HS-27A (cell line): ENCODE measurements at places on chromosomes 6 and 20.
A peak's percentile ranks its signal among the peaks of the same experiment; 100 is the strongest.

DNA sequence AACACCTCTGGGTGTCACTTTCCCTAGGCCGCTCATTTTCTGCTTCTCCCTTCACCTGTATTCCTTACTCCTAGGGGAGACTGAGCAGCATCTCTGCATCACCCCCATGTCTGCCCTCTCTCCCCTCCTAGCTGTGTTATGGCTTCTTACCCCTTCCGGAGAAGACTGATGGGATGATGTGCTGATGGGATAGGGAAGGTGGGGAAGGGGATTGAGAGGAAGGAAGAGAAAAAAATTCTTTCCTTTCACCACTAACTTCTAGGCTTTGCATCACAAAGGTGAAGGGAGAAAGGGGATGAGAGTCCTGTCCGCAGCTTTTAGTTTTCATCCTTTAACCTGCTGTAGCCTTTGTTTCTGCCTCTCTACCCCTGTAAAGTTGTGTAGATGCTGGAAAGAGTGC lies 26.7 kb downstream of the AKAP7 start:
- DNase-seq: no peak

GRCh38 chr6:27547157-27548075 lies 74.5 kb upstream of the ZNF184 start:
- peak; percentile 75 for DNase-seq

DNA sequence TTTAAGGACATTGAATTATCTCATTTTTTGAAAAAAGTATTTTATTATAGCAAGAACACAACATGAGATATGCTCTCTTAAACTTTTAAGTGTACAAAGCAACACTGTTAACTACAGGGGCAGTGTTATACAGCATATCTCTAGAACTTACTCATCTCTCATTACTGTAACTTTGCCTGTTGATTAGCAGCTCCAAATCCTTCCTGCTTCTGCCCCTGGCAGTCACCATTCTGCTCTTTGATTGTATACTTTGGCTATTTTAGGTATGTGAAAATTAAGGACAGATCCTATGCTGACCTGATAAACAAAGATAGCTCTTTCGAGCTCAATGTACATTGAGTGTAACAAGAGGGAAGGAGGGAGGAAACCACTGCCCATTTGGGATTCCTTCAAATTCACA lies 1349.8 kb upstream of the GJE1 start:
- DNase-seq: no peak

- no peak for DNase-seq
These were observed 52.0 kb downstream of the CDC5L start for GRCh38 chr6:44439270-44440045.

GRCh38 chr6:38493931-38494547 lies 145.7 kb downstream of the BTBD9 start:
- peak; percentile 63 for DNase-seq

DNA sequence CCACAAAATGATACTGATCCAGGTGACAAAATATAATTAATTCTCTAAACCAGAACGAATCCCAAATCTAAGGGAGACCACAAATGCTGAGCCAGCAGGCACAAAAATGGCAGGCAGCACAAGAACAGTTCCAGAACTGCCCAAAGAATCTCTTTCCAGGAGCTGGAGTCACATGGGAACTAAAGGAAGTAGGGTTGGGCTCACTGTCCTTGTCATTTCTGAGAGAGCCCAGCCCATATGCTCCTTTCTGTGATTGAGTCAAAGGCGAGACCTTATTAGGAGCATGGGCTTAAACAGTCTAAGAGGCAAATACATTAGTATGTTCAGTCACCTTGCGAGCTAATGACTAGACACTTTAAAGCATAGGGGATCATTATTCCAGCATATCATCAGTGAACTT lies 327.6 kb upstream of the ARID1B start:
- DNase-seq: no peak

DNA sequence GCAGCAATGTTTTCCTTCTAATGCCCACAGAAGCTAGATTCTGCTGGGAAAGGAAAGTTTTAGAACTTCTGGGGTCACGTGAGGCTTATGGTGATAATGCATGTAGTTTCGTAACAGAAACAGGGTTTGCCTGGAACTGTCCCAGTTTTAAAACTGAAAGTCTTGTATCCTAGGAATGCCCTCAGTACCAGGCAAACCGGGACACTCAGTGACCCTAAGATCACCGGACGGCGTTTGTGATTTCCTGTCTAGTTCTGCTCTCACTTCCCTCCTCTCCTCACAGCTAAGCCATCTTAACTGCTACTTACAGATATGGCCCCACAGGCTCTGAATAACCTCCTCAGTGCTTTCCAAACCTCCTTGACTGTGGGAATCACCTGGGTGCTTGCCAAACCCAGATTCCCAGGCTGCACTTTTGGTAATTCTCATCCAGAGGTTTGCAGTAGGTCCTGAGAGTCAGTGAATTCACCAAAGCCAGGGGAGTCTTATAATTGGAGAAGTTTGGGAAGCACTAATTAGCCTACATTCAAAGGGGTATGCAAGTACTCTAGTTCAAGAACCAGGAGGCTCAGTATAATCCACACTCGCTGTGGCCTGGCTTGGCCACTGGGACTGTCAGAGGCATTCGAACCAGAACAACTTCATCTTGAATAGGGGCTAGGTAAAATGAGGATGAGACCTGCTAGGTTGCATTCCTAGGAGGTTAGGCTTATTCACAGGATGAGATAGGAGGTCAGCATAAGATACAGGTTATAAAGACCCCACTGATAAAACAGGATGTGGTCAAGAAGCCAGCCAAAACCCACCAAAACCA lies 231.6 kb upstream of the MYLIP start:
- DNase-seq: no peak

DNA sequence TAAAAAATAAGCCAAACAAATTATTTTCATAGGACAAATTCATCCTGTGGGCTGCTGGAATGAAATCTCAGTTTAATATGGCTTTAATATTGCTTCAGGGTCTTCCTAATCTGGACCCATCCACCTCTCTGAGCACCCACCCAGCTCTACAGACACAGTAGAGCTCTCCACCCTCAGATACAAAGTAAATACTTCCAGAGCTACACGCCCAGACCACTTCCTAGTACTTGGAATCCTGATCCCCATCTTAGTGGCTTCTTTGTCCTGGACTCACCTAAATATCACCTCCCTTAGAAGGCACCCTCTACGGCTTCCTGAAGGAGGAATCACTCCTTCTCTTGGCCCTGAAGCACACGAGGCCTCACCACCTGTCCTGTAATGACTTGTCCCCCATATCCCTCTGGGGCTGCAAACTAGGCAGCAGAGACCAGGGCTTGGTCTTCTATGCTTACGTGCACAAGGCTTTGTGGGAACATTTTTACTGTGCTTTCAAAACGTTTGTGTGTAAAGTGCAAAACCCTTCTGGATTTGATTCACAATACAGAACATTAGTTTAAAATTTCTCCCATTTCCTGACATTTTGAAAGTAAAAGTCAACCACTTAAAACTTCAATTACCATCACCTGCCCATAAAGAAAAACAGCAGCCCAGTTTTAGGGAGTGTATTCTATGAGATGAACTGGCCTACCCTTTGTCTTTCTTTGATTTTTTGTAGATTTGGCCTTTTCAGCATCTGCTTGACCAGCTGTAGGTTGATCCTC lies 2.4 kb downstream of the CTCFL start:
- DNase-seq: no peak

- peak; percentile 66 for DNase-seq
These were observed 728 bp upstream of the TRIM39 start for GRCh38 chr6:30325873-30326525.

- DNase-seq: peak; percentile 56
These were observed 25.6 kb downstream of the WRNIP1 start for GRCh38 chr6:2790588-2791449.
